Upper lobe of left lung (tissue), 6 donors: ENCODE measurements at places on chromosomes 12 and 14.

DNA sequence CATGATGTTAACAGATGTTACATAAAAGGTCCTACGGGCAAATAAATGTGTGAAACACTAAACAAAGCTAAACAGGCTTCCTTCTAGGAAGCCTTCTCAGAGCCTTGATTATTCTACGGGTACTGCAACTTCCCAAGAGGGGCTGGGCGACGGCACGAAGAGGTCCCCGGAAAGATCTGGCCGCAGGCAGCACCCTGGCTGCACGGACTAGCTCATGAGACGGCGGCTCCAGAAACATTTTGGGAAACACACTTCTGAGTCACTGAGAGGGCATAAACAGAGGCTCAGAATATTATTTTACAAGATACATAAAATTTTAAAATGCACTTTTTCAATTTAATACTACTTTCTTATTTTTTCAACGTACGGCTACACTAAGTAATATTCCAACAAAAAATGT, 19.4 kb downstream of the STX2 start:
- no peak for DNase-seq

DNA sequence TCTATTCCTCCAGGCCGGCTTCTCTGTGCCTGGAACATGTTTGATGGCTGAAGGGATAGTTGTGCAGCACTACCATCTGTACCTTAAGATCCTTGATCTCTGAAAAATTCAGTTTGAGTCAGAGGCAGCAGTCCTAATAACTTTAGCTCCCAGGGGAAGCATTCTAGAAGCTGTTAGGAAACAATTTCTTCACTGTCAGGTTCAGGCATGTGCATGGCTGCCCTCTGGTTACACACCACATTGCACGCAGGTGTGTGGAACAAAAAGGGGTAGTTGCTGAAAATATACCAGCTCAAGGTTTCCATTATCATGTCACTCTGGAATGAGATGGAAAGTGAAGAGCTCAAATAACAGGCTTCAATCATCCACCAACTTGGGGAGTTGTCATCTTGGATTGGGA, 80.1 kb downstream of the CHST11 start:
- no peak for DNase-seq

DNA sequence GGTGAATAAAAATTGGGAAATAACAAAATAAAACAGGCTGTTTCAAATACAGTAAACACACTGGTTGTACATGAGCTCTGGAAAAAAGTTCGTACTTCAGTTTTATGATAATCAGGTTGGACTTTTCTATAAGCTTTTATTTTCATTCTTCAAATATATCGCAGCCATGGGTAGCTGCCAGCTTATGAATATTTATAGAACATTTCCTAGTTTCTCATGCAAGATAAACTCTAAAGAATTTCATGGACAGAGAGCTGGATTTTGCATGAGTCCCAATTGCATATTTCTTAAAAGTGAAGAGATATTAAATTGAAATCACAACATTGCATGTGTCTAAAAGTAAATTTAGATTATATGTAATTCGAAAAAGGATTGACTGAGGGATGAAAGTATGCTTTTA, 827.6 kb downstream of the SLC6A15 start:
- no peak for DNase-seq

DNA sequence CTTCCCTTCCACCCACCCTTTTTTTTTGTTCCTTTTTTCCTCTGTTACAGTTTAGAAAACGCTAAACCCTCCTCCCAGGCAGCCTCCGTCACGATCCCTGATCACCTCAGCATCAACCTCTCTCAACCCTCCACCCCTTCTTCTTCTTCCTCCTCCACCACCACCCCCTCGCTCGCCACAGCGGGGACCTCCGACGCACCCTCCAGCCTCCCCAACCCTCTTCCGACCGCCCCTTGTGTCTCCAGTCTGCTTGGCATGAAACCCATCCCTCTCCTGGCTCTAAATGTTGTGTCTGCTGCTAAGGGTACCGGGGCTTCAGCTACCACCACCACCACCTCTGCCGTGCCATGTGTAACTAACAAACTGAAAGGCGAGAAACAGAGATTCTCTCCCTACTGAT, 22.9 kb downstream of the PCBP2 start:
- peak; percentile 52 for DNase-seq

- DNase-seq, result peak; percentile 18
These were observed 171.7 kb upstream of the RTL1 start for GRCh38 chr14:101075025-101075800.

GRCh38 chr14:23076785-23077408, 18.0 kb downstream of the ACIN1 start:
- no peak for DNase-seq

GRCh38 chr14:52067873-52068614, 815 bp downstream of the NID2 start:
- no peak for DNase-seq

DNA sequence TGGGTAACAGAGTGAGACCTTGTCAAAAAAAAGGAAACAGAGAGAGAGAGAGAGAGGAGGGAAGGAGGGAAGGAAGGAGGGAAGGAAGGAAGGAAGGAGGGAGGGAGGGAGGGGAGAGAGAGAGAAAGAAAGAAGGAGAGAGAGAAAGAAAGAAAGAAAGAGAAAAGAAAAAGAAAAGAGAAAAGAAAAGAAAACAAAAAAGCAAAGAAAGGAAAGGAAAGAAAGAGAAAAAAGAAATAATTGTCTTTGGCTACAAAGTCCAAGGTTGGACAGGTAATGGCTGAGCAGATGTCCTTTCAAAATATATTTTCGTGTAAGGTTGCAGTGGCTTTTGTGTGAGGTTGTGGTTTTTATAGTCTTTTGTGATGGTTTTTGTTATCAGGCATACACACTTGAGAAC, 21.6 kb upstream of the CCDC60 start:
- no peak for DNase-seq

DNA sequence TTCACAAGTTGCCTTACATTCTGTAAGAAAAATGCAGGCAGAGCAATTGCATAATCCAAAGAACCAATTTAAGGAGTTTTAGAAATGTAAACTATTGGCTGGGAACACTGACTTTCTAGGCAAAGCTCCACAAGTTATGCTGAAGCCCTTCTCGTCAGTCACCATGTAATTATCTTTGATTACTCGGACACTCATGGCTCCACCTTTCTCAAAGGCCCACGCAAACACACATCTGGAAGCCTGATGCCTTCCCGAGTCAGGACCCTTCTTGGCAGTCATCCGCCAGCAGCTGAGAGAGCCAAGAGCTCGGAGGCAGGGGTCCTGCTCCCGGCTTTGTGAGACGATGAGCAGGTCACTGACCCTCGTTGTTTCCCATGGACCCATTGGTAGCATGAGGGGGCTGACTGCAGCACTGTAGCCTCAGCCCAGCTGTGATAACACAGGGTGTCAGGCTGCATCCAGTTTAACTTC, 202.2 kb downstream of the TMEM132D start:
- no peak for DNase-seq

- no peak for DNase-seq
These were observed 43.9 kb downstream of the PPP4R3A start for GRCh38 chr14:91466192-91466591.

DNA sequence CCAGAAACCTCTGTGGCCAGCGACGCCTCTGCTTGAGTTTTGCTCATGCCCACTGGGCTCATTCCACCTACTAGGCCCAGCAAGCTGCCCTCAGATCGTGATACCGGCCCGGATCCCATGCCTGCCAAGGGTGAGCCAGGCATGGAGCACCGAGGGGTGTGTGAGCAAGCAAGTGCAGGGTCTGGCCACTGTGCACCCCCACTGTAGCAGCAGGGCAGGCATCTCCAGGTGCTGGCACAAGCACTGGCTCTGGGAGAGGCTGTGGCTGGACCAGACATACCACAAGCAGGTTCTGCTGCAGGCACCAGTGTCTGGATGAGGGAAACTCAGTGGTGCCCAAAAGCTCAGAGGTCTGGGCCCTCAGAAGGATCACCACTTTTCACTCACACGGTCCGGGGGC, 20.6 kb downstream of the FAM186A start:
- DNase-seq, result peak; percentile 21
